ENCODE measurements at places on chromosomes 1 and 21.

DNA sequence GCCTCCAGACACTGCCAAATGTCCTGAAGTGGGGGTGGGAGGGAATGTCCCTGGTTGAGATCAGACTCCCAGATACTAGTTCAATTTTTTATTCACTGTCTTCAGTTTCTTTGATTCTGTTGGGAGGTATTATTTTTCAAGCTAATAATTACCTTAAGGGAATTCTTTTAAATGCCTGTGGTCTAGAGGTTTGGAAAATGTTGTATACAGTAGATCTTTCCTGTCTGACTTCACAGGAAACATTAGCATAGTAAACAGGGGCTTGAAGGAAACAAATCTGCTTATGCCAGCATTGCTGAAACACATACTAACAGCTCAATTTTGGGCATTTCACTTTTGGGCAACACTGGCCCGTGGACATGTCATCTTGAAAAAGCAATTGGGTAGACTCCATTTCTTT, 84.3 kb upstream of the HP1BP3 start:
- no peak for DNase-seq

GRCh38 chr21:31660259-31660565, 719 bp downstream of the SOD1 start:
- no peak for DNase-seq

- DNase-seq = no peak
These were observed 25.1 kb downstream of the GRHL3 start for GRCh38 chr1:24344090-24344742.

DNA sequence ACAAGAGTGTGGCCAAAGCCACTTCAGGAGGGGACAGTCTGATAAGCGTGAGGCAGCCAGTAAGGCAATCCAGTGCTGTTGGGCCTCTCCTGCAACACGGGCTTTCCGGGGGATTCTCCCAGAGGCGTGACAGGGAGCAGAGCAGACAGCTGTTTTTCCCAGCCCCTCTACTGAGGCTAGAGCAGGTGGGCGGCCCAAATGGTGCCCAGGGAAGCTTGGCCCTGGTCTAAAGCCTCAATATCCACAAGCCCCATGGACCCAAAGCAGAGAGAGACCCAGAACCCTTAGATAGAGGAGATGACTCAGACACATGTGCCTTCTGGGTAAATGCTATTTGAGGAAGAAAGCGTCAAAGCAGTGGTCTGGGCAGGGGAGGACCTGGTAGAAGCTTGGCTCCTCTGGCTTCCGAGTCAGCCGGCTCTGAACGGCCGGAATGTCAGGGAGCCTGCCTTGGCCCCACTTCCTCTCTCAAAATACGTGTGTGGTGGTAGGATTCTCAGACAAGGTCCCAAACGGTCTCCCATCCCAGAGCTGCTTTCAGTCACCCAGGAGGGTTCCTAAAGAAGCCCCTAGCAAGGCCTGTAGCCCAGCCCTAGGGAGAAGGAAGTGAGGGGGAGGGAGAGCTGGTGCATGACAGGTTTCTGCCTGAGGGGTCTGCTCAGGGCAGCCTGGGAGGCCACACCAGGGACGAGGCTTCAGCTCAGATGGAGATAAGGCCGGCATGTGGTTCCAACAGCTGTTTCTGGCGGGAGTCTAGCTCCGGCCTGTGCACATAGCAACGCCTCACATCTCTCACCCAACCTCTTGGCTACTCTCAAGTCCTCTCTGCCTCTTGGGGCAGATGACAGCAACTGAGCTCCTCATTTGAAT, 28.8 kb downstream of the PIK3C2B start:
- DNase-seq = no peak

GRCh38 chr1:204376919-204377799, 17.4 kb upstream of the PLEKHA6 start:
- no peak for DNase-seq

DNA sequence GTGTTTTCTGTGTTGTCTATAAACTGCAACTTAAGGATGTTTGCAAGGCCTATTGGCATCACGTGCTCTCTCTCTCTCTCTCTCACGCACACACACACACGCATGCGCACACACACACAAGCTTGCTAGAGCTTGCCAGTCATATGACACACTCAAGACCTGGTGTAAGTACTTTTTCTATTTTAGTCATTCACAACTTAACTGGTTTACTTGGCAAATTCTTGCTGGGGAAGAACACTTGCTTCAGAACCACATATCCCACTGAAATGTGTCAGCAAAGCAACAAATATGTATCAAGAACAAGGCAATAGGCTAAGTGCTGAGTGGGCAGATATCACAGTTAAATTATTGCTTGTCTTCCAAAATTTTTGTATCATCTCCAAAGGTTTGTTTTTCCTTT, 107.8 kb downstream of the DISC1 start:
- DNase-seq = no peak

GRCh38 chr1:245484176-245484575, 329.4 kb downstream of the KIF26B start:
- DNase-seq = no peak

GRCh38 chr1:116553386-116554115, 17.3 kb downstream of the CD58 start:
- DNase-seq = no peak

DNA sequence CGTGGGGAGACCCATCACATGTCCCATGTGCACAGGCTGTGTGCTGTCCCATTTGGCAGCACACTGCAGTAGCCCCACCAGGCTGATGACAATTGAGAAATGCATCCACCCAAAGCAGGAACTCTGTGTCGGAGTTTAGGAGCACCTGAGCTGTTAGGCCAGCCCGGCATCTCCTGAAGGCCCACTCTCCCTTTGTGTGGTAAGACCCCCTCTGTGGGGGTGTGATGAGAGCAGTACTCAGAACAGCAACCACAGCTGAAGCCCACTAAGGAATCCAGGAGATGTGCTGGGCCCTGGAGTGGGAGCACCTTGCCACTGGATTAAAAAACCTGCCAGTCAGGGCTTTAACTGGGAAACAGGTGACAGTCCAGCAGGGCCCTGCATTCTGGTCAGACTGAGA, 37.2 kb downstream of the FCRL5 start:
- no peak for DNase-seq

GRCh38 chr1:64864018-64864940, 102.1 kb downstream of the JAK1 start:
- DNase-seq = no peak

- DNase-seq = no peak
These were observed 46.5 kb upstream of the NUF2 start for GRCh38 chr1:163275222-163275621.

DNA sequence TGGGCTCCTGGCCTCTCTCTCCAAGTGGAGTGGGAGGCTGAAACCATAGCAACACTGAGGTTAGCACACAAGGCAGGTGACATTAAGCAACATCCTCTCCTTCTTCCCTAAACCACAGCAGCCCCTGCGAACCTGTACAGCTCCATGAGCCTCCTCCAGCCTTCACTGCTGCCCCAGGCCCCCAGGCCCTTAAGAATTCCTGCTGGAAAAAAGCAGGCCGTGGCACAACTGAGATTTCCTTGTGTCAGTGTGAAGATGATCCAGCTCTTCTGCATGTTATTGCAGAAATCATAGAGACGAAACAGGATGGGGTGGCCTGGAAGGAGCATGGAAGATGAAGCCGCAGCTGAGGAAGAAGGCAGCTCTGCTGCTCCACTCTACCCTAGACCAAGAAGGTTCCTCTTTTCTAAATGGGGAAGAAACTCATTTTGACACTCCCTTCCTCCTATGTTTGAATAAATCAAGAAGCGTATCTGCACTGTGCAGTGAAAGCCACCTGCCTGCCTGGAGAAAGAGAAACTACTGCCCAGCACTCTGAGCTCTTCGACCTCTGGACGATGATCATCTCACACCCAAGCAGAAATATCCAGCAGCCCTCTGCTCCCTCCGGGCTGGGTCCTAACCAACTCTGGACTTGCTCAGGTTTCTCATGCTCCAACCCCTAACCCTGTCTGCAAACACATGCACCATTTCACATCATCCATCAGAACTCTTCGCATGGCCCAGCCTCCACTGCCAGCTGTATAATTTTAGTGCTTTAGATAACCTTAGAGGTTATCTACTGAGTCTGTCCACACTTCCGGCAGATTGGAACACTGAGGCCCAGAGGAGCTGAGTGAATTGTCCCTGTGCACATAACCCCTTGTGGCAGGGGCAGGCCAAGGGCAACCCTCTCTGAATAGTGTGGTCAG, 20.7 kb downstream of the SH3BP5L start:
- no peak for DNase-seq

DNA sequence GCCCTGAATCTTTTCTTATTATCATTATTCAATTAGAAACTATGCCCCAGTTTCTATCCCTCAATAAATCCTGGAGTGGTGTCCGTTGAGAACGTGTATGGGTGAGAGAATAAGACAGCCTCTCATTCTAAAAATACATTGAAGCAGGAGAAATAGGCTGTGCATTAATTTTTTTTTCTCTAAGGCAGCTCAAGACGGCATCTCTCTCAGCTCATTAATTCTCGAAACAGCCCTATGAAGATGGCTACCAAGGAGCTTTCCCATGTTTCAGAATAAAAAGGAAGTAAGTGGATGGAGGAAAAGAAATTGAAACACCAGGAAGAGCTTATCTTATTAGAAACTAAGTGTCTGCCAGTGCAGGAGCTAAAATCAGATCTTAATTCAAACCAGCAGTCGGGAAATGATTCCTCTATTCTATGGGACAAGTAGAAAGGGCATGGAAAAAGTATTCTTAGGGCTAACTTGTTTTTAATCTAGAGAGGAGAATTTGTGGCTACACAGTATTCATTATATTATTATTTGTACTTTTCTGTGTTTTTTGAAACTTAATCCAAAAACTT, 347.1 kb upstream of the PLD5 start:
- DNase-seq = no peak

- DNase-seq = no peak
These were observed 251.0 kb downstream of the PTPRU start for GRCh38 chr1:29487291-29487690.

DNA sequence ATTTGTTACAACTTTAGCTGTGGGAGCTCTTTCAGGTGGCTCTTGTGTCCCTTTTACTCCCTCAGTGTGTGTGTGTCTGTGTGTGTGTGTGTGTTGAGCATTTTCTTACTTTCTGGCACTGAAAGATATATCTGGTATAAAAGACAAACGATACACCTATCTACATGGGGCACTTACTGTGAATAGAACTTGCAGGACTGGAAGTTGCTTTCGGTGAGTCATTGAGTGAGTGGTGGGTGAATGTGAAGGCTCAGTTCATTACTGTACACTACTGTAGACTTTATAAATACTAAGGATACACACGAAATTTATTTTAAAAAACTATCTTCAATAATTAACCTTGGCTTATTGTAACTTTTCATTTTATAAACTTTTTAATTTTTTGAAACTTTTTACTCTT, 38.7 kb downstream of the BTBD8 start:
- no peak for DNase-seq

DNA sequence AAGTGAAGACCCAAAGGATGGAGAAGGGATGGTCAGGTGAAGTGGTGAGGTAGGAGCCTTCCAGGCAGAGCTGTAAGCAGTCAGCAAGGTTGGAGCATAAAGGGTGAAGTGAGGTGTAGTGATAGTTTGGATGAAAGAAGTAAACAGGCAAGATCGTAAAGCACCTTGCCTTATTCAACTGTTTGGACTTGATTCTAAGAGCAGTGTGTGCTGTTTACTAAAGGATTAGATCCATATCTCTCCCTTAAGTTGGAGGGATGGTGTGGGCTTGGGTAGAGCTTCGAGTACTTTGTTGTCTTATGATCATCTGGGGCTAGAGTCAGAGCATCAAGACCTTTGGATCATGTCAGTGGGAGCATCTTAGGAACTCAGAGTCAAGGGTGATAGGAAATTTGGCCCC, 39.8 kb upstream of the CD34 start:
- no peak for DNase-seq

GRCh38 chr1:30335389-30335996, 387.9 kb downstream of the MATN1 start:
- DNase-seq = no peak

DNA sequence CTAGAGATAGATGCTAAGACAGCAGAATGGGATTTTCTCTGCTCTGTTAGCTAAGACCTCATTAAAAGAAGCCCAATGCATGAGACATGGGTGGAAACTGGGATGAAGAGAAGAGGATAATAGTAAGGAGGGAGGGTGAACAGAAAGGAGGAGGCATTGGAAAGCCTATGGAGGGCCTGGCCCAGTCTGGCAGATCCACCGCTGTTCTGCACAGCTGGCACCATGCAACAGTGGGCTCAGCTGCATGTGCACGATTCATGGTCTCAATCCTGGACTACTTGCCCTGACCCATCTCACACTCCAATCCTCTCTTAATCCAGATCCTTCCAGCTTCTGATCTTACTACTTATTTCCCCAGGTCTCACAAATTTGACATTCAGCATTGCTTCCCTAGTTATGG, 2.2 kb downstream of the PHC2 start:
- no peak for DNase-seq

DNA sequence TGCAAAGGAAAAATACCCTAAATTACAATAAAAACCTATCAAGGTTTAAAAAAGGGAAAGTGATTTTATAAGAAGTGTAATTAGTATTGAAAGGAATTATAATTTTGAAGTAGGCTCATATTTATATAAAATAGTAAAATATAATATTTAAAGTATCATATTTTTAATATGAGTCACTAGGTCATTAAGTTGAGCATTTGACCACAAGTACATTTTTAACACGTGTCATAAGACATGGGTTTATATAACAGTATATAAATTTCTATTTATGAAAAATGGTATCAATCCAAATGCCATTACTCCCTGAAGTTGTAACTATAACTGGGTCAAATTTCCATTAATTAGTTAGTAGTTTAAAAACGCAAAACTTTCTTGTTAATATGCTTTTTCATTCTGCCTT, 365.9 kb downstream of the COL11A1 start:
- DNase-seq = no peak

- DNase-seq = no peak
These were observed 23.0 kb downstream of the TATDN3 start for GRCh38 chr1:212814537-212815334.

DNA sequence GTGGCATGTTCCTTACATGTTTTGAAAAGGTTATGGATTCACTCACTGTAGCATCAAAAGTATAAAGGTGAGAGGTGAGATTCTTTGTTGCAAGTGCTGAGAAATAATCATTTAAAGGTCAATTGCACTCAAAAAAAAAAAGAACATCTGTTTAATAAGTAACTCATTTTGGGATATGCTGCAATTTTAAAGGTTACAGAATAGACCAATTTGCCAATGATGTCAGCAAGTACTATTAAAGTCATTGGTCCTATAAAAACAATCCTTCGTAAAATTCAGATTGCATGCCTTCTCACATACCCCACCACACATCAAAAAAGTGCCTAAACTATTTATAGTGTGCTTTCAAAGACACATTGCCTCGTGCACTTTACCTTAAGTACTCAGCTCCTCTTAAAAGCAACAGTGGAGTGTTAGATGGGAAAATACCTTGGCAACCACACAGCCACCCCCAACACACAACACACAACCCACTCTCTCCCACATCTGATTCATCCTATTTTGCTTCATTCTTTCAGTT, 218.2 kb upstream of the ADGRL2 start:
- DNase-seq = no peak
